Body of pancreas (tissue), 4 donors: ENCODE measurements at places on chromosomes 4 and X.

DNA sequence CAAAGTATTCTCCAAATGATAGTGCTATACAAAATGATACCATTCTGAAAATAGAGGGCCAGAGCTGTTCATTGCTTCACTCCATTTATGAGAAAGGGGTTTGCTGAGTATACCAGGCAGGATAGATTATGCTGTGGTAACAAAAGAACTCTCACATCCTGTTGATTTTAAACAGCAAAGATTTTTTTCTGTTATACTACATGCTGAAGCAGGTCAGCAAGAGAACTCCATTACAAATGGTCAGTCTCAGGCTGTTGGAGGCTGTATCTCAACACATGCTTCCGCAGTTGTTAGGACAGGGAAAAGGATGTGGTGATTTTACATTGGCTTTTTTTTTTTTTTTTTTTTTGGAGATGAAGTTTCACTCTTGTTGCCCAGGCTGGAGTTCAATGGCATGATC, 13.7 kb upstream of the KLHL5 start:
- DNase-seq = no peak

GRCh38 chr4:77282305-77282704, 125.3 kb downstream of the CCNG2 start:
- DNase-seq = no peak

DNA sequence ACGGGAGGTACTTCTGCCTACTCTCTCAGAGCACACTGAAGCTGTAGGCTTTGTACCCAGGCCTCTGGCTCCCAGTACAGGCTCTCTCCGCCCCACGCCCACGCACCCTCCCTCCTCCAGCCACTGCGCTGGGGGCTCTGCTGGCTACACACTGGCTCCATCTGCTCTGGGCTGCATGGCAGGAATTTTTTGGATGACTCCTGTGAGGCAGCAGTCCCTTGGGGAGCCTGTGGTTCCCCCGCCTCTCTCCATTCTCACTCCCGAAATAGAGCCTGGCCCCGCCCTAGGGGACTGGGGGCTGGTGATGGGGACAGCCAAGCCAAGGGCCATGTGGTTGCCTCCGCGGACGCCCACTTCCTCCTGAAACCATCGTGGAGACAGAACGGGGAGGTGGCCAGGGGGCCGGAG, 58.1 kb upstream of the ADRA2C start:
- peak; percentile 37 for DNase-seq

GRCh38 chr4:78584863-78585547, 33.4 kb downstream of the ANXA3 start:
- DNase-seq = no peak

DNA sequence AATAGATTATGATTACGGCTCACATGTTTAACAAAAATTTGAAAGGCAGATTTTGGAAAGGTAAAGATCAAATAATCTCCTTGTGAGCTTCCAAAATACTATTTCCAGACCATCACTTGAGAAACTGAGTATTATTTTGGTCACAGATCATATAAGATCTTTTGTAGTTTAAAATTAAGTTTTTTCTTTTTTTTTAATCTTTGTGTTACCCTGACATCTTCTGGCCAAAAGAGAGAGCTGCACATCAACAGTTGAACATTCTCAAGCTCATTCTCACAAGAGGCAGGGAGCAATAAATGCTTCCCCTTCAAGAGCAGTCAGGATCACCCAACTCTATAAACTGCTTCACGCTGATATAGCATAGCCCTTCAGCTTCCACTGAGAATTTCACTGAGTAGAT, 15.9 kb downstream of the TMEM192 start:
- DNase-seq = no peak

DNA sequence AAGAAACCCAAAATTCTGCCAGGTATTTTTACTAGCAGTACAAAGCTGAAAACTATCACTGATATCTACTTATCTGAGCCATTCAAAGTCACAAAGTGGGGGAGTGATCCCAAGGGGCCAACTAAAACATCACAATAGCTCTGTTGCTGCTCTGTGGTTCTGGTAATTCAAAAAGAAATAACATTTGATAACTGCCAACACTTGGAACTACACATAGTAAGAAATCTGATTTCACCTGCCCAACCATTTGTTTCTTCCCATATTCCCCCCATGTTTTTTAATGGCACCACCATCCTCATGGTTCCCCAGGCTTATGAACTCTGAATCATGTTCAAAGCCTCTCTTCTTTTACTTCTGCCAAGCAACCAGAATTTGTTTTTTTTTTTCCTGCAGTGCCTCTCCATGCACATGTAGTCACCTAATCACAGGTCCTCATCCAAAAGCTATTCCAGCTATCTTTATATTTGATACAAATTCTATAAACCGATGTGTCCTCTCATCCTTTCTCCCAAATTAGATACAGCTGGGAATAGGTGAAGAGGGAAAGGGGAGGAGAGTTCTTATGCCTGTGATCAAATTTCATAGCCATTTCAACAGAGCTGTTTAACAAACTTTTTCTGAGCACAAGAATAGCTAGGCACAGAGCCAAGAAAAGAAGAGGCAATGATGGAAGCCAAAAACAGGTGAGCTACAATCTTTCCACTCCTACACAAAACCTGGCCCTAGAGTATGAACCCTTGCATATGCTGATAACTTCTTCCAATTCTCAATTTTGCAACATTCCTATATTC, 7.7 kb downstream of the AMMECR1 start:
- no peak for DNase-seq

GRCh38 chr4:86013621-86014020, 346.2 kb downstream of the MAPK10 start:
- DNase-seq = no peak

DNA sequence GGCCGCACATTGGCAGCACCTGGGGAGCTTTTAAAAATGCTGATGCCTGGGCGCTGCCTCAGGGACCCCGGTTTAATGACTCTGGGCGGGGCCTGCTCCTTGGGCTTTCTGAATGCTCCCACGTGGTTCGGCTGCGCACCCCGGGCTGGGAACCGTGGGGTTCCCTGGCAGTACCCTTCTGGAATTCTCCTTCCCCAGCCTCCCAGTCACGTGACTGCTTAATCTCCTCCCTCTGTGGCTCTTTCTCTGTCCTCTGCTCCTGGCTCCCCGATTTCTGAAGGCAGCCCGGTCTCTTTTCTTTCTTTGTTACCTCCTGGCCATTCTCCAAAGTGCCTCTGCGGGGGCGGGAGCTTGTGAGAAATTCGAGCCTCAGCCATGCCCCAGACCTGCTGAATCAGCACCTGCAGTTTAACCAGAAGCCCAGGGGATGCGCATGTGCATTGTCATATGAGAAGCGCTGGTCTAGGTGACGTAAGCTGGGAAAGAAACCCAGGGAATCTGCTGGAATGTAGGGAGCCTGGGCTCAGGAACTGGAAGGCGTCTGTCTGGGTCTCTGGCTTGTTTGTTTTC, 16.6 kb downstream of the CLCN4 start:
- peak; percentile 49 for DNase-seq

- no peak for DNase-seq
Measured at GRCh38 chr4:20096911-20097310, 154.8 kb upstream of the SLIT2 start.

DNA sequence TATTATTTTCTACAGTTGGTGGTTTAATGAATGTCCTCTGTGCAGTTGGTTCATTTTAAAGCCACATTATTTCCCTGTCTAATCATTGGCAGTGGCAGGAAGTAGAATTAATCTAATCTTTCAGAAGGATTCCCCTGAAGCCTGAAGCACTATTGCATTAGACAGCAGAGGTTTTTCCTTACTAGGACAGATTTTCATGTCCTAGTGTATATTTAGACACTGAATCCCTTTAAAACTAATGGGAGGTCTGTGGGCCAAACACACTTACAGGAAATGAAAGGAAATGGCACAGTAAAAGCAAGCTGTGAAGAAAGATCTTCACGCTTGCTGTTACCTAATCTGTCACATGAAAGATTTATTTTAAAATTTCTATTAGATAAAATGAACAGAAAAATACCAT, 165.2 kb downstream of the SLC39A8 start:
- no peak for DNase-seq

DNA sequence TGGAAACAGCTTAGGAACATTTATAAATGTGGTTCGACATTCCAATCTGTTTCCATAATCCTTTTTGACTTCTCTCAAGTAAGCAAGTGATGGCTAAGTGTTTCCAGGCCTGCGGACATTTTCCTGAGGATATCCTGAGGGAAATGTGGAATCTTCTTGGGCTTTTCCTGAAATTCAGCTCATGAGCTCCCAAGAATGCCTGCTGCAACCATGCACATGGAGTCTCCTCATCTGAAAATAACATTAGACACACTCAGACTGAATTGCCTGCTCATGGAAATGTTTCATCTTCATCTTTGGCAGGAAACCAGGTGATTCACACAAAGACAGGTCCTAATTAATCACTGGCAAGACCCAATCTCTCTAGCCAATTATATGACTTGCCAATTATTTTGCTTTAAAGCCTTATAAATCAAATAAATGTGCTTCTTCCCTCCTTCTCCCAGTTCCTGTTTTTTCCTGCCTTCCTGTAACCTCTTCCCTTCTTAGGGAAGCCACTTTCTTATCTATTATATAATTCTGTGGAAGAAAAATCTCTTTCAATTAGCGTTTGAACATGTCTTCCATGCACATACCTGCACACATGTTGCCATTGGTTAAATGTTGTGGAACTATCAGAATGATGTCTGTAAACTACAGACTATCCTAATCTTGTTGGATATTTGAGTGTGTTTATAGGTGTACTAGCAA, 104.6 kb upstream of the MXRA5 start:
- DNase-seq = no peak

- no peak for DNase-seq
Measured at GRCh38 chrX:151762802-151763201, 28.3 kb downstream of the CNGA2 start.

DNA sequence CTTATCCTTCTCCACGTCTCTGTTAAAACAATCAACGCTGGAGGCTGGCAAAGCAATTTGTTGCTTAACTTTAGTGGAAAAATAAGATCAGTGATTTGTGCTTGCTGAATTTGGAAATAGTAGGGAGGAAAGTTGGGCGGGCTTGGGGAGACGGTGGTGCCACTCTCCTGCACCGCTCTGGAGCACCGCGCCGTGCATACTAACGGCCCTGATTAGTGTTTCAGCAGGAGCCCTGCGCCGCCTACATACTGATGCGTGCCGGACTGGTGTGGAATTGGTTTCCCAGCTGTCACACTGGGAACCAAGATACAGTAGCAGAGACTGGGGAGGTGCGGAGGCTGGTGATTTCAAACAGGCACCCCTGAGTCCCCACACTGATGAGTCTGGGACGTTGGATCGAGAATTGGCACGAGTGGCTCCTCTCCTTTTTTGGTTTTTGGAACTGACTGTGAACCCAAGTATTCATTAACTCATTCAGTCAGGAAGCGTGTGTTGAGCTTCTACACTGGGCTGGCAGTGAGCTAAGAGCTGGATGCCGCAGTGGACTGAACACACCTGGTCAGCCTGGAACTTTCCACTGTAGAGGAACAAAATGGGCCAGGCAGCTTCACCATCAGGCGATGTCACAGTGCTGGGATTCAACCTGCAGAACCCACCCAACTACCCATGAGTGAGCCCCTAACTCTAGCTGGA, 29.0 kb upstream of the PSAPL1 start:
- DNase-seq = no peak

GRCh38 chr4:162959046-162959445, 207.6 kb downstream of the NAF1 start:
- DNase-seq = no peak

DNA sequence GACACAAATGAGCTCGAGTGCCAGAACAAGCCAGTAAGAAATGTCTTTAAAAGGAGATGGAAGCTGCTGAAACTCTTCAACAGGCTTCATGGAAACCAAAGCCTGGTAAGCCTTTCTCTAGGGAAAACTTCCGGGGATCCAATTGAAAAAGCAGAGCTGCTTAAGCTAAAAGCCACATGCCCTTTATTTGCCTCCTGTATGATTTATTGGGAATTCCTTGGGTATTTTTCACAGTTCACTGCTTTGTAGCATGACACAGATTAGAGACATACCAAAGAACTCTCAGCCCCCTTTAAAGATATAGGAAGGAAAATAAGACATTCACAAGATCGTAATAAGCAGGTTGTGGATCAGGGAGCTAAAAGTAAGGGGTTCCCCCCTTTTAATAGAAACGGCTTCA, 6.5 kb upstream of the ARHGAP6 start:
- DNase-seq = no peak

DNA sequence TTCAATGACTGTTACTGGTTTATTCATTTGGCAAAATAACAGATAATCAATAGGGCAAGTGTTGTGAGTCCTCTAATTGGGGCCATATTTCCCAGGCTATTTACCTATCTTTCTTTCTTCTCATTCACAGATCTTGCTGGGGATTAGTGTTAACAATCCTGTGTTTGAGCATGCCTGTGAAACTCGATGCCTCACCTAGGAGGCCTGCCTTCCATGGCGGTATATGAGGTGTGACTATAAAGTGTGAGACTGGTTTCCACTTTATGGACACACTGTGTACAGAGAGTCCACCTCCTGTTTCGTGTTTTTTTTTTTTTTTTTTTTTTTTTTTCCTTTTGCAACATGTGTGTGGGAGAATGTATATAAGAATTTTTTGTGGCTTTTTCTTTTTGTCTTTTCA, 199.3 kb downstream of the BMPR1B start:
- DNase-seq = no peak

- no peak for DNase-seq
Measured at GRCh38 chr4:93342738-93343137, 485.8 kb upstream of the ATOH1 start.

DNA sequence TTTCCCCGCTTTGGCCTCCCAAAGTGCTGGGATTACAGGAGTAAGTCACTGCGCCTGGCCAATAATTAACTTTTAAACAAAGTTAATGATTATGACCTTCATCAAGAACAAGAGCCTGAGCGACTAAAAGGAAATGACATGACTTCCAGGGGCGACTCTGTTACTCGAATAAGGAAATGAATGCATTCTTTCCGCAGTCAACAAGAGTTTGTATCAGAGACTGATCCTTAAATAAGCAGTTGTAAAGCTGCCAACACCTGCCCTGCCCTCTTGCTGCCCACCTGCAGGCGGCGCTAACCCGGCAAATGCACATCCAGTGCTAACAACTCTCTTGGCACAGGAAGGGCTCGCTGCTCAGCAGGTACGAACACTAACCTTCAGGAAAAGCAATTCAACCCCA, 27.3 kb downstream of the WDR1 start:
- peak; percentile 67 for DNase-seq

DNA sequence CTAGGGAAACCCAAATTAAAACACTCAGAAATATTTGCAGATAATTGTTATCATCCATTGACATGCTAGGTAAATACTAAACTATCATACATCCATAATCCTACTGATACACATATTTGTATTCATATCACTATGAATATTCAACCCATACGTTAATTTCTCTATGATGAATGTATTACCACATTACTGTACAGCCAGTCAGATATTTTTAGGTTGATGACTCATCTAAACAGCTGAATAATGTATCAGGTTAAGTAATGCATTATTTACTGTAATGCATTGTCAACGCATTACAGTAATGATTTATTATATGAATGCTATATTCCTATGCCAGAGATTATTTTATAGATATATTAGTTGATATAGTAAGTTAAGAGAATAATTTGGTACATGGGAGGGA, 37.1 kb downstream of the VEGFC start:
- no peak for DNase-seq

- DNase-seq = no peak
Measured at GRCh38 chrX:40005292-40006011, 92.3 kb downstream of the BCOR start.

GRCh38 chrX:13029887-13030771, 14.3 kb downstream of the FAM9C start:
- DNase-seq = no peak

GRCh38 chr4:138405466-138405891, 163.3 kb upstream of the SLC7A11 start:
- no peak for DNase-seq

- DNase-seq = no peak
Measured at GRCh38 chrX:314049-314448, 4.5 kb downstream of the GTPBP6 start.

GRCh38 chrX:103367502-103367901, 8.8 kb upstream of the BEX3 start:
- DNase-seq = no peak
